ENCODE measurements at places on chromosomes 3 and 15. TPM values are rescaled to one million over a fixed set of nuclear protein-coding genes. Genes with fewer than 3 reads are reported as not detected.

LMAN1L gene
- total RNA-seq, result not detected

TRA2B gene
- total RNA-seq, result 146 TPM

CYP1A1 gene
- 1.0 TPM for total RNA-seq

ECT2 gene
- 59.1 TPM for total RNA-seq

HHLA2 gene
- total RNA-seq, result not detected

ERICH6 gene
- not detected for total RNA-seq

MST1R gene
- 21.9 TPM for total RNA-seq
